Endodermal cell (in vitro differentiated cells): ENCODE measurements at places on chromosomes 3 and 15.

GRCh38 chr3:62255758-62256157 is 117.6 kb downstream of the FEZF2 start:
- DNase-seq, result no peak

DNA sequence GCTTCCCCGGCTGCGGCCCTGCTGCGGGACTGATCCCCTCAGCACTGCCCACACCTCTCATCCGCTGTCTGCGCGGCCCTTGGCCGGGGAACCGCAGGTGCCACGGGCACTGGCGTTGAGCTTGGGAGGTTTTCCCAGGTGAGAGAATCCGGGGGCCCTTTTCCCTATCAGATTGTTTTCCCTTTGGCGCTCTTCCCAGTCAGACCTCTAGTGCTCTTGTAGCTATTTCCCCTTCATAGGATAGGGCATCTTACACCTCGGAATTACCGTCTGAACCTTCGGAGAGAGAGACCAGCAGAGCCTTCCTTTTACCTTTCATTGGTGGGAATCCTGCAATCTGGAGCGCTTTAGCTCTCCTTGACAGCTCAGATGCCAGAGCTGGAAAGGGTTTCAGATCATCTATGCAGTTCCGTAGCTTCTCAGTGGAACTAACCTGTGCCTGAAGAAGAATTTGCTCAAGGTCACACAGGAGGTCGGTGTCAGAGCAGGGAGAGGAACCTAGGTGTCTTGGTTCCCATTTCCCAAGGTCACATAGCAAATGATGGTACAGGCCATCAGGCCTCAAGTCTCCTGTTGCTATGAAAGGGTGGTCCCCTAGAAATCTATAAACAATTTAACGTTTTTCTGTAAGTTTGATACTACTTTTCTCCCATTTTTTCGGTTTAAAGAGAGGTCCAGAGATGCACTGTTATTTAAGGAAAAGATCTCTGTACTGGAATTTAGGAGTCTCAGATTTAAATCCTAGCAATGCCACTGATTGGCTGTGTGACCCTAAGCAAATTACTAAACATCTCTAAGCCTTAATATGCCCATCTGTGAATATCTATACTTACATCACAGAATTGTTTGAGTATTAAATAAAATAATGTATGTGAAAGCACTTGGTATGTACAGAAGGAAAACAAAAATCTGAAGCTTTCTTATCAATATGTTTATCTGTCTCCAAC is 916 bp downstream of the IDH3A start:
- DNase-seq, result peak; percentile 77

- no peak for DNase-seq
These were observed 74.9 kb downstream of the NBEAL2 start for GRCh38 chr3:47054412-47054811.

DNA sequence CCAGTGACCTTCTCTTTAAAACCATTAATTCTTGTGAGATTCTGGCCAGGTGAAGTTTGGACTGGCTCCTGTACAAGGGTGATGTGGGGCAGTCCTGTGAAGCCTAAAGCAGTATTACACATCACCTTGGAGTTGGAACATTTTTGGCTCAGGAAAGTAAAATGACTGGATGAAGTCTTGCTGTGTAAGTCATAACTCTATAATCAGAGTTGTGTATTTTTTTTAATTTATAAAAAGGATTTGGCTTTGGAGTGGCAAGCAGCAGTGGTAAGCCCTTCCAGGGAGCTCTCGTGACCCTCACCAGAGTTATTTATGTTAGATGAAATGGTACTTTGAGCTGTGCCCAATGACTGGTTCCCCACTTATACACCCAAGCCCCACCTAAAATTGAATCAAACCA is 331.2 kb upstream of the DCBLD2 start:
- DNase-seq, result no peak

- no peak for DNase-seq
These were observed 624.8 kb downstream of the NTRK3 start for GRCh38 chr15:87631775-87632174.

- no peak for DNase-seq
These were observed 919.9 kb downstream of the TUSC7 start for GRCh38 chr3:117629505-117629904.

GRCh38 chr15:52290329-52290728 is 5.3 kb downstream of the MYO5C start:
- no peak for DNase-seq
